Hepatic stellate cell (primary cell): ENCODE measurements at places on chromosomes 6 and 20.

GRCh38 chr6:71496018-71496721 lies 207.6 kb downstream of the OGFRL1 start:
- no peak for DNase-seq

GRCh38 chr6:19979986-19980385 lies 142.8 kb downstream of the ID4 start:
- no peak for DNase-seq

GRCh38 chr6:87210979-87211378 lies 55.6 kb downstream of the ZNF292 start:
- DNase-seq: no peak

DNA sequence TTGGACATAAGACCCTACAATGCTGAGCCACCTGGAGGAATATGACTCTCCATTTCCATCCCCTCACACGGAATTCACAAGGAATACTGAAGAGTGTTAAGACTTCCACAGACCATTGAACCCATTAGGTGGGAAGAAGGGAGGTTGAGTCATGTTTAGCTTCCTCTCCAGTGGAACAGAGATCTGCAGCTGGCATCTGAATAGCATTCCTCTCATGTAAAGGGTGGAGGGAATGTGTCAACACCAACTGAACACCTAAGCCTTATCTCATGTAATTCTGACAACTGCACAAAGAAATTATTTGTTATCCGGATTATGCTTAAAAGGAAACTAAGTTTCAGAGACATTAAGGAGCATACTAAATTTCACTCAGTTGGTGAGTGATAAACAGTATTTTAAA lies 705.9 kb downstream of the MAFB start:
- no peak for DNase-seq
